SK-N-SH (cell line): ENCODE measurements at places on chromosomes 11 and 22.

DNA sequence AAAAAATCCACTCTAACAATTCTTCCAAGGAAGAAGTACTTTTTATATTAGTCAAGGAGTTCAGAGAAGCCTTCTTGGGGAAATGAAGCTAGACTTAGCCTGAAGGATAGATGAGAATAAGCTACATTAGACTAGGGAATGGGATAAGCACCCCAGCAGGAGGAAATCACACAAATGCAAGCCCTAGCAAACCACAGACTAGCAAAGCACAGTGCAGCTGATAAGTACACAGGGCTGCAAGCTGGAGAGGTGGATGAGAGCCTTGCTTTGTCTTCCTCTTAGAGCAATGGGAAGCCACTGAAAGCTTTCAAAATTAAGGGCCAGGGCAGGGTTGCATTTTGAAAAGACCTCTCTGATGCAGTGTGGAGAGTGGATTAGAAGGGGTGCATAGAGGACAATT, 946.2 kb downstream of the LRRC4C start:
- DNase-seq = no peak

DNA sequence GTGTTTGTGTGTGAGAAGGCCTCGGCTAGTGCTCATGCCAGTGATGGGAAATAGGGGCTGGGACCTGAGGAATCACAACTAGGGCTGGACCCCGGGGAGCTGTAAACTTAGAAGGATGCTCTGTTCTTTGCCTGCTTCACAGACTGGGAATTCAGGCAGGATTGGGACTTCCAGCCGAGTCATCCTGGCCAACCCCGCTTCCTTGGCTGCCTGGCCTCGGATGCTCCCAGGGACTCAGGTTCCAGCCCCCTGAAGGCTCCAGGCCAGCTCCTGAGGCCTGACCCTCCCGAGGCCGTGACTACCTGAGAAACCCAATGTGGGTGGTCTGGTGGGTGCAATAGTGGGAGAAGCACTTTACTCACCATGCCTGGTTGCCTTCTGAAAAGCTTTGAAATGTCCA, 44.7 kb downstream of the IRAG1 start:
- DNase-seq = no peak

GRCh38 chr22:42719133-42719532, 1.5 kb downstream of the A4GALT start:
- no peak for DNase-seq

- DNase-seq = peak; percentile 32
Observed at GRCh38 chr22:32206774-32207758, 2.2 kb upstream of the RFPL2 start.

- DNase-seq = no peak
Observed at GRCh38 chr22:23268877-23269276, 88.6 kb downstream of the BCR start.

DNA sequence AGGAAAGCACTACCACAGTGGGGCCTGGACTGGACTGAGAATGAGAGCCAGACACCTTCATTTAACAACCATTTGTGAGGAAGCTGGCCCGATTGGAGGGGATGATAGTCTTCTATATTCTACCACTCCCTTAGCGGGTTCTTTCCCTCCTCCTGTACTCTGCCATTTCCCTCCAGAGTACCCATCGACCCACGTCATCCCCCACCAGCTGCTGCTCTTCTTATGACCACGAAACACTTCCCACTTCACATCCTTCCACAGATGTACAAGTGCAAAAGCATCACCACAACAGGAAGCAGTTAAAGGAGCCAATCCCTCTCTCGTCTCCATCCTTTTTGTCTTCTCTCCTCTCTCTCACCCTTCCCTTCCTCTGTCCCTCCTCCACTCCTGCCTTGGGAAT, 18.0 kb upstream of the UBASH3B start:
- DNase-seq = no peak

DNA sequence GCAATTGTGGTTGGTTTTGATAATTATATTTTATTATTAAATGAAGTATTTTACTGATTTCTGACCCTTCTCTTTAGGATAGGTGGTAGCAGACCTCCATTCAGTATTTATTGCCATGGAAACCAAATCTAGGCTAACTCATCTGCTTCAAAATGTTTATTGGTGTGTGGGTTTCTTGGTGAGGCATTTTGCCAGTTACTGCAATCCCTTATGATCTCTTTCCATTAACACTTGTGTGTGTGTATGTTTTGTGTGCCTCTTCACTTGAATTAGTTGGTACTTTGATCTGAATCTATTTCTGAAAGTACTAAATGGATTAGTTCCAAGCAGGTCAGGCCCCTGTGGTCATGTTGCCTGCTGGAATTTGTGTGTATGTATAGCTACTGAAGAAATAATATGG, 184.4 kb upstream of the C11orf87 start:
- DNase-seq = no peak

- DNase-seq = no peak
Observed at GRCh38 chr11:101030015-101030414, 99.6 kb downstream of the PGR start.

GRCh38 chr11:33375688-33376311, 118.6 kb downstream of the HIPK3 start:
- DNase-seq = peak; percentile 82

DNA sequence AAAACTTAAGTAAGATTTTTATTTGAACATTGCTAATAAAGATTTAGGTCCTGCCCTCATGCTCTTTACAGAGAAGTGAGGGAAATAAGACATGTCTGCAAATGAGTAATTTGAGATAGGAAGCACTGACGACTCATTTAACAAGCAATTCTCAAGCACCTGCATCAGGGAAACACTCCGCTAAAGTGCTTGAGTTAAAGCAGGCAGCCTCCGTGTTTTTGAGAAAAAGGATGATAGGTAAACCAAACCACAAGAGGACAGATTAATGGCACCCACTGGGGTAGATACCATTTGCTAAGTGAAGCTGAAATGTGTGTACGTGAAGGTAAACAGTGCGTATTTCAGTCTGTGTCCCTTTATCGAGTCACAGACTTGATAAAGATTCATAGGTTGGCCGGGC, 184.6 kb upstream of the CARD18 start:
- DNase-seq = no peak

- peak; percentile 82 for DNase-seq
Observed at GRCh38 chr11:3155691-3156258, 9.3 kb downstream of the OSBPL5 start.

- DNase-seq = no peak
Observed at GRCh38 chr11:100563541-100564280, 123.4 kb upstream of the ARHGAP42 start.

GRCh38 chr11:130219148-130219547, 59.6 kb downstream of the ST14 start:
- no peak for DNase-seq
